Astrocyte (in vitro differentiated cells and primary cell): ENCODE measurements at places on chromosomes 4 and X. TPM values are rescaled to one million over a fixed set of nuclear protein-coding genes. Genes with fewer than 3 reads are reported as not detected.

DNA sequence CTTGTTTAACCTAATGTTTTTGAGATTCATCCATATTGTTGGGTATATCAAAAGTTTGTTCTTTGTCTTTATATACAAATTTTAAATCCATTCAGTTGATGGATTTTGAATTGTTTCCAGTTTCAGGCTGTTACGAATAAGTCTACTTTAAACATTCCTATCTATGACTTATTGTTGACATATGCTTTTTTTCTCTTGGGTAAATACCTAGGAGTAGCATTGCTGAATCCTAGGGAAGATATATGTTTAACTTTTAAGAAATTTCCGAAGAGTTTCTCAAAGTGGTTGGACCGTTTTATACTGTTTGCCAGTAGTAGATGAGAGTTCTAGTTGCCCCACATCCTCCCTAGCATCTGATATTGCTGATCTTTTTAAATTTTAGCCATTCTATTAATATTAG is 60.9 kb upstream of the IL13RA1 start:
- H3K27me3 ChIP-seq, result no peaks in the 10 kb centered on the region
- no peak overlapping the region for H3K4me3 ChIP-seq
- no peaks in the 10 kb centered on the region for H3K4me1 ChIP-seq
- H3K36me3 ChIP-seq, result no peaks in the 10 kb centered on the region

HSFX3 gene
- total RNA-seq, result not detected in 2 replicates

GRCh38 chr4:118081434-118081833 is 47.1 kb downstream of the NDST3 start:
- no peak overlapping the region for H3K27ac ChIP-seq
- H3K36me3 ChIP-seq, result no peaks in the 10 kb centered on the region
- DNase-seq, result no peak
- no peaks in the 10 kb centered on the region for H3K27me3 ChIP-seq
- no peak overlapping the region for H3K4me3 ChIP-seq

RNF150 gene
- total RNA-seq, result 4.1 and 5.2 TPM in 2 replicates

GRCh38 chr4:129179276-129179675 is 83.3 kb downstream of the C4orf33 start:
- no peak for DNase-seq
- no peaks in the 10 kb centered on the region for H3K4me1 ChIP-seq
- no peaks in the 10 kb centered on the region for H3K27me3 ChIP-seq
- no peak overlapping the region for H3K27ac ChIP-seq
- no peaks in the 10 kb centered on the region for H3K36me3 ChIP-seq

DNA sequence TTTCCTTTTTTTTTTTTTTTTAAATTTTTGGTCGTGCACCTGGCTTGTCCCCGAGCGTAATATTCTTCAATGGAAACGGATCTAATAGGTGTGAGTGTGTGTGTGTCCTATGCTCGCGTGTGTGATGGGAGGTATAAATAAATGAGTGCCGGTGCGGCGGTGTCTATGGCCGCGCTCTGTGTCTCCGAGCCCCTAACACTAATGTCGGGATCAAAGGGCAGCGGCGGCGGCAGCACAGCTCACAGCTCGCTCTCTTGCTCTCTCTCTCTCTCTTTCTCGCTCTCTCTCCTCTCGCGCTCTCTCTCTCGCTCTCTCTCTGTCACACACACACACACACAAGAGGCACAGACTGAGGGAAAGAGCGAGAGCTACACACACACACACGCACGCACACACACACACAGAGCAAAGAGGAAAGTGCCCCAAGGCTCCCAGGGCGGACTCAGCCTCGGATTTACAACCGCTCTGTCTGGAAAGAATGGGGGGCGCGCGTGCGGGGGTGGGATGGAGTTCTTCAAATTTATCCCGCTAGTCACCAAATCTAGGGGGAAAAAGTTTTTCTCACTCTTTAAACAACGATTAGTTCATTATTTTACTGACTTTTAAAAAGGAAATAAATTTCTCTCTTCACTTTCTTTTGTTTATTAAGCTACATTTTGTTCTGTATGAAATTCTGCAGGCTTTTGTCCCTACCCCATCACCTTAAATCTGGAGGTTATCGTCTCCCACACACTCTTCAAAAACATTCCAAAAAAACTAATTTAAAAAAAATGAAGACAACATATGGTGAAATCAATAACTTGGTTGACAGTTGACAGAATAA is at the start of gene ZNF827:
Gene ZNF827, minus strand, starts transcription at position 206 of the 823 bp plus-strand sequence. CDS start 416 bp downstream, outside the sequence.
- peak; percentile 88 for DNase-seq
- peak within 1 kb of the TSS; percentile 97 for H3K27ac ChIP-seq
- no peaks in the 10 kb centered on the region for H3K27me3 ChIP-seq
- peak within 1 kb of the TSS; percentile 99 for H3K4me3 ChIP-seq
- H3K4me1 ChIP-seq, result peaks cover 23% of the 10 kb centered on the region

GRCh38 chr4:140018931-140019618 is 134.9 kb downstream of the MAML3 start:
- no peaks in the 10 kb centered on the region for H3K36me3 ChIP-seq
- no peak for DNase-seq
- no peak overlapping the region for H3K27ac ChIP-seq
- no peaks in the 10 kb centered on the region for H3K27me3 ChIP-seq

DKK2 gene
- total RNA-seq, result 2.1 and 3.3 TPM in 2 replicates

DNA sequence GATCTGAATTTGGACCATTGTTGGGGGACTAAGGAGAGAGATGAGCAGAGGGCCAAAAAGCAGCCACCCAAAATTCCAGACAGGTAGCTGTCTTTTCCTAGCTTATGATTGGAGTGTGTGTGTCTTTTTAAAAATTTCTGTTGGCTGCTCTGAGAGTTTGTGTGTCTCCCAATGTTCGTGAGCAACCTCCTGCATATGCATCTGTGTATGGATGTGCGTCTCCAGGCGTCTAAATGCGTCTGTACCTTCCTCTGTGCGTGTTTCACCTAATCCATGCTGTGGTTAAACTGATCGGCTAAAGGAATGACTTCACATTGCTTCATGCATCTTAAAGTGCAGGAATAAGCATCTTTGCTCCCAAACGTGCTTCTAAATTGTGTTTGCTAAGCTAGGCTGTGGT is 65.5 kb upstream of the LAS1L start:
- no peak for DNase-seq
- no peaks in the 10 kb centered on the region for H3K27me3 ChIP-seq
- no peak overlapping the region for H3K4me3 ChIP-seq
- H3K27ac ChIP-seq, result no peak overlapping the region

DNA sequence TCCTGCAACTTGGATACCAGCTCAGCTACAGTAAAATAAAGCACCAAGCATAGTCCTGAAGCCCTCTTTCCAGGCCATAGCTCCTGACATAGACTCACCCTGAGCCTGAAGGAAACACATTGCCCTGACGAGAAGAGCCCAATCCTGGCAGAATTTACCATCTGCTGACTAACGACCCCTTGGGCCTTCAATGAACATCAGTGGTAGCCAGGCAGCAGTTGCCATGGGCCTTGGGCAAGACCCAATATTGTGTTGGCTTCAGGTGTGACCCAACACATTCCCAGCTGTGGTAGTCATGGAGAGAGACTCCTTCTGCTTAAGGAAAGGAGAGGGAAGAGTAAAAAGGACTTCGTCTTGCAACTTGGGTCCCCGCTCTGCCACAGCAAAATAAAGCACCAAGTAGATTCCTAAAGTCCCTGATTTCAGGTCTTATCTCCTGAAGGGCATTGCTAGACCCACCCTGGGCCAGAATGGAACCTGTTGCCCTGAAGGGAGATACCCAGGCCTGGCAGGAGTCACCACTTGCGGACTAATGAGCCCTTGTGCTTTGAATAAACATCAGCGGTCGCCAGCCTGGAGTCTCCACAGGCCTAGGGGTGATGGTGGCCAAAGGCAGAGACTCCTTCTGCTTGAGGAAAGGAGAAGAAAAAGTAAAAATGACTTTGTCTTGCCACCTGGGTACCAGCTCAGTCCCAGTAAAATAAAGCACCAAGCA is 902.6 kb downstream of the C4orf33 start:
- no peaks in the 10 kb centered on the region for H3K36me3 ChIP-seq
- no peaks in the 10 kb centered on the region for H3K27me3 ChIP-seq
- H3K27ac ChIP-seq, result no peak overlapping the region
- H3K4me3 ChIP-seq, result no peak overlapping the region
- DNase-seq, result no peak
- H3K4me1 ChIP-seq, result no peaks in the 10 kb centered on the region

DNA sequence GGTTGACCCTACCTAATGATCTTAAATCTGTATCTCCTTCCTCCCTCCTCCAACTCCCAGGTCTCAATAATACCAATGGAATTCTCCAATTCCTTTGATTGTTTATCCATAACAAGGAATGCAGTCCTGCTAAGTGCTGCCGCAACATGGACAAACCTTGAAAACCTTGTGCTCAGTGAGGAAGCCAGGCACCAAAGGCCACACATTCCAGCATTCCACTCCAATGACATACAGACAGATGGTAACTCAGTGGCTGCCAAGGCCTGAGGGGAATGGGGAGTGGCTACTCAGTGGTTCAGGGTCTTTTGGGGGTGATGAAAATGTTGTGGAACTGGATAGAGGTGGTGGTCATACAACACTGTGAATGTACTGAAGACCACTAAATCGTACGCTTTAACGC is 10.4 kb downstream of the HAUS7 start:
- no peaks in the 10 kb centered on the region for H3K36me3 ChIP-seq
- peak overlapping the region; percentile 38 for H3K27ac ChIP-seq
- peak; percentile 82 for DNase-seq
- peaks cover 14% of the 10 kb centered on the region for H3K4me1 ChIP-seq
- no peaks in the 10 kb centered on the region for H3K27me3 ChIP-seq

DNA sequence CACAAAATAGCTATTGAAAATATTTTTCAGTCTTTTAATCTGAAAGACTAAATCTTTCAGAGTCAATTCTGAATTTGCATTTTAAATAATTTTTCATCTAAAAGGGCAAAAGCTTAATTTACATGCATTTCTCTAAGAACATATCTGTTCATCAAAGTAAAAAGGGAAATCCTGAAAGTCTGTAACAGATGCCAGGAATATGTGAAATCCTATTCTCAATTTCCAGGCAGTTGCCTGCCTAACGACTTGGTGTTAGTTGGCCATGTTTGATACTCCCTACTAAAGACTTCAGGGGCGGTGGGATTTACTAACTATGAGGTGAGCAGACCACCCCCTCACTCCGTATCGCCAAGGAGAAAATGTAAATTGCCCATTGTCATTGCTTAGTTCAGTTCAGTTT is 136.8 kb downstream of the KIT start:
- no peaks in the 10 kb centered on the region for H3K36me3 ChIP-seq
- no peaks in the 10 kb centered on the region for H3K27me3 ChIP-seq
- H3K4me1 ChIP-seq, result no peaks in the 10 kb centered on the region
- no peak overlapping the region for H3K4me3 ChIP-seq

CT45A6 gene
- not detected in 2 replicates for total RNA-seq

DNA sequence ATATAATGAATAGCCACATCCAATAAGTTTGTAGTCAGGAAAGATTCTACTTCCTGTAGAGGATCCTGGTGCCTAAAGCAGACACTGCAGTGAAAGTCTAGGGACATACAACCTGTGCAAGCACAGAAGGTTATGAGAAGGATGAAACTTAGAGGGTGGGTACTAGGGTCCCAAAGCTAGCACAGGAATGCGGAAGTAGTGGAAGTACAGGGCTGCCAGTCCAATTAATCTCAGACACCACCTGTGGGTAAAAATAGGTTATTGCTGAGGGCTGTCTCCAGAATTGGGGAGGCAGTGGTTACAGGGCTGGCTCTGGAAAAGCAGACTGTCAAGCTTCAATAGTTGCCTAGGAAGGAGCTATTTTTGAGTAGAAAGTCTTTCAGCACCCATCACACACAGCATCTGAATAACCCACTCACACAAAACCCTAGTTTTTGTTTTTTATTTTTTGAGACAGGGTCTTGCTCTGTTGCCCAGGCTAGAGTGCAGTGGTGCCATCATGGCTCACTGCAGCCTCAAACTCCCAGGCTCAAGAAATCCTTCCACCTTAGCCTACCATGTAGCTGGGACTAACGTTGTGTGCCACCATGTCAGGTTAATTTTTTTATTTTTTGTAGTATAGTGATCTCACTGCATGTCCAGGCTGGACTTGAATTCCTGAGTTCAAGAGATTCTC is 50.8 kb upstream of the ELF2 start:
- H3K4me1 ChIP-seq, result no peaks in the 10 kb centered on the region
- no peak overlapping the region for H3K4me3 ChIP-seq
- H3K27me3 ChIP-seq, result no peaks in the 10 kb centered on the region
- DNase-seq, result no peak
- H3K36me3 ChIP-seq, result no peaks in the 10 kb centered on the region

DNA sequence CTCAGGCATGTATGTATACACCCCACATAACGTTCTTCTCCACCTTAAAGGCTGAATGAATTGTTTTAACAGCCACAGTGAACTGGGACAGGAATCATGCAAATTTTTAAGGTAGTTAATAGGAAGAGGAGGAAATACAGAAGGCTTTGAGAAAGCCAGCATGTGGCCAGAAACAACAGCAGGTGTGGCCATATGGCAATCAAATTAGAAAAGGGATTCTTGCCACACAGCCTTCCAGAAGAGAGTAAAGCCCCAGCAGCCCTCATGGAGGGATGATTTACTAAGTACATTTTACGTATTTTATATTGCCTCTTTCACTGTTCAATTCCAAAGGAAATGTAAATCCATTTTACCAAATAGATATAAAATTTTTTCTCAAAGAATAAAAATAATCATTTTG is 792.2 kb downstream of the ADGRL3 start:
- no peak overlapping the region for H3K4me3 ChIP-seq
- H3K27ac ChIP-seq, result no peak overlapping the region
- no peaks in the 10 kb centered on the region for H3K27me3 ChIP-seq
- H3K4me1 ChIP-seq, result no peaks in the 10 kb centered on the region
- no peak for DNase-seq

DNA sequence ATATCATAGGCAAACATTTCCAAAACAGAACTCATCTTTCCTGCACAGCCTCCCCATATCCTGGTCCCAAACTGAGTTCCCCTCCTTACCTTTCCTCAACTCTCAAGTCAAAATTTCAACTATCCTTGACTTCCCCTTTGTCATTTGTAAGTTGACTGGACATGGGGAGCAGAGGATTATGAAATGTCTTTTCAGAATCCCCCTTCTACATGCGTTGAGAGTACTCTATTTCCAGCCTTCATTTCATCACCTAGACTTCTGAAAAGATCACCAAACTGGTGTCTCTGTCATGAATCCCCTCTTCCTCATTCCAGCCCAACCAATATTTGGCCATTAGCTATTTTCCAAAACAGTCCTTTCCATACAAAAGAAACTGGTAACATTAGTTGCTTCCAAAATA is 95.2 kb downstream of the SYNPO2 start:
- no peak overlapping the region for H3K4me3 ChIP-seq
- no peak overlapping the region for H3K27ac ChIP-seq
- H3K36me3 ChIP-seq, result no peaks in the 10 kb centered on the region
- H3K4me1 ChIP-seq, result peaks cover 24% of the 10 kb centered on the region

- H3K4me1 ChIP-seq, result no peaks in the 10 kb centered on the region
- no peaks in the 10 kb centered on the region for H3K36me3 ChIP-seq
- no peak overlapping the region for H3K4me3 ChIP-seq
- DNase-seq, result no peak
Observed at GRCh38 chr4:37998226-37998625, 38.0 kb downstream of the PTTG2 start.

DNA sequence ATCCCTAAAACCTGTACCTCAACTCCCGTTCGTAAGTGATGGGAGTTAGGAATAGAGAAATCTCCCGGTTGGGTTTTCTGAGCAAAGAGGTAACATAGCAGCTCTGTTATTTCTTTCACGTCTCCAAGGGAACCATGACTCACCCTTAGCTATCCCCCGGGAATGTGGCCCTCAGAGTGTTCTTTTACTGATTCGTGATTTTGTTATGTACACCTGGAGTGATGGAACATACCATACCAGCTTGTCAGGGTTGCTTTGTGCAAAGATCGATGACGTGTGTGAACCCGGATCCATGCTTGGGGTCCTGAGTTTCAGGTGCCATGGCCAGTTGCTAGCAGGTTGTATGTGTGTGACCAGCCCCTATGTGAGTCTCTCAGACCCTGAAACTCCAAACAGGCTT is 52.6 kb downstream of the HPRT1 start:
- no peak overlapping the region for H3K4me3 ChIP-seq
- H3K27me3 ChIP-seq, result no peaks in the 10 kb centered on the region
- H3K4me1 ChIP-seq, result peaks cover 10% of the 10 kb centered on the region
- peak overlapping the region; percentile 91 for H3K27ac ChIP-seq
- peak; percentile 81 for DNase-seq
